ENCODE measurements at places on chromosomes 2 and 18.

DNA sequence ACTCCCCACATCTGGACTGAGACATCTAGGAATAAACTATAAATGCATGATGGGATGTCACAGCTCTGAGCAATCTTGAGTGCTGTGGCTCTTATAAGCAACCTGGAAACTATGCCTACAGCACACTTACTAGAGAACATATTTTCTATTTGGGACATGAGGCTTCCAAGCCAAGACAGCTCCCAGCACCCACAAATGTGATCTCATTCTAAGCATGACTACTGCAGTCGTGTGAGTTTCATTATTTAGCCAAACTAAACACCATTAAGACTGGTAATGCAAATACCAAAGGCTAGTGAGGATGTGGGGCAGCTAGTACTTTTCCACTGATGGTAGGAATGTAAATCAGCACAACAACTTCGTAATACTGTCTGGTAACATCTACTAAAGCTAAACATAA lies 72.5 kb downstream of the RTTN start:
- no peak for DNase-seq

GRCh38 chr2:192957425-192957824 lies 762.7 kb upstream of the TMEFF2 start:
- DNase-seq: no peak

GRCh38 chr18:3262234-3263131 lies 550 bp downstream of the MYL12B start:
- DNase-seq: no peak

GRCh38 chr2:85959826-85960225 lies 71.0 kb upstream of the ST3GAL5 start:
- DNase-seq: no peak

GRCh38 chr18:49988101-49988500 lies 174.8 kb upstream of the ACAA2 start:
- DNase-seq: no peak

GRCh38 chr18:73244401-73244800 lies 376.6 kb upstream of the NETO1 start:
- DNase-seq: no peak

DNA sequence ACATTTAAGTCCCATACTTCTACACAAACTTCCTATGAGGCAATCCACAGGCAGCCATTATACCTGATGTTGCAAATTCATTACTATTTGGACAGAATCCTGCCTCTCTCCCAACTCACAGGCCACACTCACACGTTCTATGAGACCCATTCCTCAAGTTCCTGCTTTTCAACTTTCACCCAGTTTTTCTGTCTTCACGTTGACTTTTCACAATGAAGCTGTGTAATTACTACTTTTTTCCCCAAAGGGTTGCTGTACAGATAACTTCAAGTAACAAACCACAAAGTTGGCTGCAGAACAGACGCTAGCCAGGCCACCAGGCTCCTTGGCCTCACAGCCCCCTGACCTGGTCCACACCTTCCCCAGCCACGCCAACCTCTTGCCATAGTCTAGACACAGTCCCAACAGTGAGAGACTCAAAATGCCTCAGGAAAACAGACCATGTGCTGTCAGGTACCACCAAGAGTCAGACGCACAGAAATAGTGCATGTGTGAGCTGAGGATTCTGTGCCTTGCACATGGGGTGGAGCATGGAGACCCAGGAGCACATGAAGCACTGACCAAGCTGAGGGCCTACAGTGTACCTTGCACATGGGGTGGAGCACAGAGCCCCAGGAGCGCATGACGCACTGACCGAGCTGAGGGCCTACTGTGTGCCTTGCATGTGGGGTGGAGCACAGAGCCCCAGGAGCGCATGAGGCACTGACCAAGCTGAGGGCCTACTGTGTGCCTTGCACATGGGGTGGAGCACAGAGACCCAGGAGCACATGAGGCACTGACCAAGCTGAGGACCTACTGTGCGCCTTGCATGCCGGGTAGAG lies 61.0 kb downstream of the EIPR1 start:
- DNase-seq: no peak

- no peak for DNase-seq
These were observed 989 bp downstream of the STAM2 start for GRCh38 chr2:152174574-152174973.

DNA sequence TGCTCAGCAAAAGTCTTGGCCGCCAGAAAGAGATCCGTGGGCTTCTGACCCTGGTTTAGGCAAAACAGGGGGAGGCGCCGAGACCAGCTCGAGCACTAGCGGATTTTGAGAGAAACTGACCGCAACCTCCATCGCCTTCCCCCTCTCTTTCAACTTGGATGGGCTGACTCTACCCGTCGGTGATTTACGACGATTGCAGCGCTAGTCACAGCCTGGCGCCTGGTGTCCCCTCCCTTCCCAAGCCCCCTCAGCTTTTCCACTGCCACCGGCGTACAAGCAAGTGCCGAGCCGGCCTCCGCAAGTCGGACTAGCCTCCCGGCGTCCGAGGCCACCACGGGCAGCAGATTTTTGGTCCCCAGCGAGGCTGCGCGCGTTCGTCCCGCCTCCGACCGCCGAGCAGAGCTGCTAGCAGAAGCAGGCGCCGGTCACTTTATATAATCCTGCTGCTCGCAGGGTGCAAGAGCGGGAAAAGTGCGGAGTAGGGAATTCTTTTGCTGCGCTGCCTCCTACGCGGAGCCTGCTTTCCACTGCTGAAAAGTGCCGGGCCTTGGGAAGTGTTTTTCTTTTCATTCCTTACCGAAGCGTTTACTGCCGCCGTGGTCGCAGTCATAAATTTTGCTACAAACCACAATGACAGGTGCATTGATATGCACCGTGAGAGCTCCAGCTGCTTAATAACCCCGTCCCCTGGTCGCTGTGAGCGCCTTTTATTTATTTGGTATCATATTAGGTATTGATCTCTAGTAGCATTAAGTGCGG lies 7.7 kb downstream of the HOXD3 start:
- no peak for DNase-seq

- DNase-seq: no peak
These were observed 117.8 kb downstream of the NFATC1 start for GRCh38 chr18:79513381-79514081.

- DNase-seq: no peak
These were observed 197.1 kb downstream of the BCL11A start for GRCh38 chr2:60356346-60356745.

- no peak for DNase-seq
These were observed 15.2 kb downstream of the SMYD1 start for GRCh38 chr2:88082781-88083180.

DNA sequence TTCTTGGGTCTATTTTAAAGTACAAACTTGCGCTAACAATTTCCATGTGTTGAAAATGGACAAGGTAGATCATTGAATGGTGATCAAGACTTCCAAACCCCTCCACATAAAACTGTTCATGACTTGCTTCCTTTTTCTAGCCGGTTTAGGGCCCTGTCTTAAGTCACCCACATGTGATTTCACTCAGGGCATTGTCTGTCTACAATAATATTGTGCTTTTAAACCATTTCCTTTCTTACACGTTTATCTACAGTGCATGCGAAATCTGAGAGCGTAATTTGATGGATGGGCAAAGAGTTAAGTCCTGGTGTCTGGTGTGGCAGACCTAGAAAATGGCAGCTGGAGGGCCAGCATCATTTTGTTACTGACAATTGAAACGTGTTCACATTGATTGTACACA lies 2.0 kb upstream of the ZNF516 start:
- no peak for DNase-seq

DNA sequence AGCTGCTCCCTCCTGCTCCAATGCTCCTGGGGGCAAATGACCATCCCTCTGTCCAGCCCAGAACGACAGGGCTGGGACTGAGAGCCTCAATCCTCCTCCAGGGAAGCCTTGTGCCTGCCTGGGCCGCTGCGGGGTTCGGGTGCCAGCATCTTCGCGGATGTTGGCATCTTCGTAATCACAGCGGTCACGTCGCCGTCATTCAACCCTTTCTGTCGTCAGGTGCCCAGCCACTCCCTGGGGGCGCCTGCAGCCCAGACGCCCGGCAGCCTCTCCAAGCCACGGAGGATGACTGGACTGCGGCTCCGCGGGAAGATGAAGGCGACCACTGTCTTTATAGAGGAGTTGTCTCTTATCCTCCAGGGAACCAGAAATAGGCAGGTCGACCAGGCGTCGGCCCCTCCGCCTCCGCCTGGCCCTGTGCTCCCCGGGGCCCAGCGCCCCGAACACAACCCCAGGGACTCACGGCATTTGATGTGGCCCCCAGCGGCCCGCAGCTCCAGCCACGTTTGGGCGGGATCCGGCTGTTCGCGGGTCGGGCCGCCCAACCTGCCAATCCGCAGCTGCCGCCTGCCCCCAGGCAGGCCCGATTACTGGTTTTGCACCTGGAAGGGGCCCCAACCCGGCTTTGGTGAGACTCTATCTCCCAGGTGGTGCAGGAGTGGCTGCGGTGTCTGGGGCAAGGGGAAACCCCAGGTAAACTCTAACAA lies 113.9 kb downstream of the THNSL2 start:
- no peak for DNase-seq

GRCh38 chr18:5444269-5444668 lies 99.5 kb downstream of the EPB41L3 start:
- no peak for DNase-seq

DNA sequence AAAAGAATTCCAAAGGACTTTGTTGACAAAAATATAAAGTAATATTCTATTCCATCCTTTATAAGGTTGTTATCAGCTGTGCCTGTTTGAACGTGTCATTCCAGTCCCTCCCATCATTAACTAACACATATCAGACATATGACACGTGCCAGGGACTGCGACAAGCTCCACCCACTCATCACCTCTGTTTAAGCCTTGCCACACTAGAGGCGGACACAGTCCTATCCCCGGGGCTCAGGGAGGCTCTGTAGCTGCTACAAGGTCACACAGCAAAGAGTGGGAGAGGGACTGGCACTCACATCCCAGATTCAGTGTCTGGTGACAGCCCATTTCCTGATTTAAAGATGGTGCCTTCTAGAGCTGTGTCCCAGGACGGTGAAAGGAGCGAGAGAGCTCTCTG lies 30.0 kb downstream of the TBC1D8 start:
- no peak for DNase-seq

DNA sequence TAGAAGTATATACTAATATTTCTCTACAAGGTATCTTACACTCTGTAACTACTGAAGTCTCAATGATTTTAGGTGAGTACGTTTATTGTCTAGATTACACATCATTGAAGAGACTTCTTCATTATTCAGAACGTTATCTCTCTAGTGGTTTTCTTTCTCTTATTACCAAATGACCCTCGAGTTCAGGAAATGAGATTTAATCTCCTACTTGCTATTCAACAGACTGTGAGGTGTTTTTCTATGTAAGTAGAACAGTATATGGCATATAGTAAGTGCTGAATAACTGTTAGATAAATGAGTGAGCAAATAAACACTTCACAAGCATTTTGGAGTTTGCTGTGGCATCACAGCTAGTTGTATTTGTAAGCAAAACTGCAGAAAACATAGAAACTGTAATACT lies 947.2 kb upstream of the SLC39A10 start:
- DNase-seq: no peak

- no peak for DNase-seq
These were observed 25.7 kb downstream of the HJURP start for GRCh38 chr2:233828546-233829192.

DNA sequence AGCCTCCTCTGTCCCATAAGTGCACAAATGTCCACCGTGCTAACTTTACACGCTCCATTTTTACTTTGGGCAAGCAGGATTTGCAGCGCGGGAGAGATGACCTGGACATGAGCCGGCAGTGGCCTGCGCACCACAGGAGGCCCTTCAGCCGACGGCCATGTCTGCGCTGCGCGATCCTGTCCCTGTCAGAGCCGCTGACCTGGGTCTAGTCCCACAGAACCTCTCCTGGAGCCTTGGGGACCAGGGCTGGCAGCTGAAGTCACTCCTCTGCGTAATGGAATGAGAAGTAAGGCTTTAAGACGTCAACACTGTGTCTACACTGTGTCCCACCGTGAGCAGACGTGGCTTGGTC lies 29.6 kb downstream of the ADI1 start:
- no peak for DNase-seq

DNA sequence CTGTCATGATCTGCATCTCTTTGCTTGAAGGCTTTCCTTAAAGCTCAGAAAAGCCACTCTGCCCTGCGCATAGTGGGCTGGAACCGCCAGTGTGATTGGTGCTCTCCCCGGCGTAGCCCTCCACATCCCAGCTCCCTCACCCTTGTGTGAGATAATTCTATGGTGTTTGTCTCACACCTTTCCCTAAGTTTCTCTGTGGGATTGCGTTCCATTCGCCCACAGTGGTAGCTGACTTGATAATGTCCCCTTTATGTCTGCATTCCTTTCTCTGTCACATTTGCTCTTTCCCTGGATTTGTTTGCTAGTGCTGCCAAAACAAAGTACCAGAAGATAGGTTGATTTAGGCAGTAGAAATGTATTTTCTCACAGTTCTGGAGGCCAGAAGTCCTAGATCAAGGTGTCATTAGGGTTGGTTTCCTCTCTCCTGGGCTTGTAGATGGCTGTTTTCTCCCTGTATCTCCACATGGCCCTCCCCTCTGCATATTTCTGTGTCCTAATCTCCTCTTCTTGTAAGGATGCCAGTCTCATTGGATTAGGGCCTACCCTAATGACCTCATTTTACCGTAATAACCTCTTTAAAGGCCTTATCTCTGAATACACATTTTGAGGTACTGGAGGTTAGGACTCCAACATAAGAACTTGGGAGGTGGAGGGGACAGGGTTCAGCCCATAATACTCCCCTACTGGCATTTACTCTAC lies 7.4 kb upstream of the TMEM87B start:
- no peak for DNase-seq

DNA sequence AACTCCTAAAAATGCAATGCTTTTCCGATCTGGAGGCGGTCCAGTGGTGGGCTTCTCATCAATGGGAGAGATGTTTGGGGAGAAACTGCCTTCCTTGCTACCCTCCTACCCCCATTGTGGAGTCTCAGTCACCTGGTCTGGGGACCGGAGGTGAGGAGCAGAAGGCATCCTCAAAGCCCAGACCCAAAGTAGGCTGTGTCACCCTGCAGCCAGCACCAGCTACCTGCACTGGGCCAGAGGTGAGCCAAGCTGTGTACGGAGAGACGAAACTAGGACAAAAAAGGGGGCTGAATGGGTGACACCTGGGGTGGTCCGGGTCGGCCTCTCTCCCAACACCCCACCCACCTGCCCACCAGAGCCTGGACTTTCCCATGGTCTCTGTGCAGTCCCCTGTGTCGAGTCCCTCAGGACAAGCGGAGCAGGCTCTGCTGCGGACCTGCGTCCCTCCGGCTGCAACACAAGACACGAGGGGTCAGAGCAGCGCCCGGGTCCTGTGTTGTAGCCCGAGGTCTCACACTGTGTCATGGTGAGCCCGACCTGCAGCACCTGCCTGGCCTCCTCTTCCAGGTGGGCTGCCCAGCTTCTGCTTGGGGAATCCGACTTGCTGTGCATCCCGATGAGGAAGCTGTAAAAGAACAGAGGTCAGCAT lies 68.0 kb upstream of the RMP24 start:
- DNase-seq: no peak

DNA sequence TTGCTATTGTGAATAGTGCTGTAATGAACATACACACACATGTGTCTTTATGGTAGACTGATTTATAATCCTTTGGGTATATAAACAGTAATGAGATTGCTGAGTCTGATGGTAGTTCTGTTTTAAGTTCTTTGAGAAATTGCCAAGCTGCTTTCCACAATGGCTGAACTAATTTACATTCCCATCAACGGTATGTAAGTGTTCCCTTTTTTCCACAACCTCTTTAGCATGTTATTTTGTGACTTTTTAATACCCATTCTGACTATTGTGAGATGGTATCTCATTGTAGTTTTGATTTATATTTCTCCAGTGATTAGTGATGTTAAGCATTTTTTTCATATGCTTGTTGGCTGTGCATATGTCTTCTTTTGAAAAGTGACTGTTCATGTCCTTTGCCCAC lies 86.7 kb downstream of the TTC27 start:
- DNase-seq: no peak
